ENCODE measurements at places on chromosomes 7 and 10.

DNA sequence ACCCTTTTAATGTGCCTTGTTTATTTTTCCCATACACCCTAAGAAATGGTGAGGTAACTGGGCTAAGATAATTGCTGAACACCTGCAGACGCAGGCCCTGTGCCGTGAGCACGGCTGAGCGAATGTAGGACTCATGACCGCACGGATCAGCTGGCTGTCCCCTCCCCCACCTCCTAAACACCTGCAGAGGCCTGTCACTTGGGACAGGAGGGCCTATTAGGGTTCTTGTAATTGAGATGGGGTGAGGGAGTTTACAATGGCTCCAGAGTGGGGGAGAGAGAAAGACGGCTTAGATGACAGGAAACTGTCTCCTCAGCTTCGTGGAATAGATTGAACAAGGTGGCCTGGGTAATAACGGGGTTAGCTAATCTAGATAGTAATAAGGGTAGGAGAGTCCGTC, 291.7 kb upstream of the HABP2 start:
- no peak for DNase-seq

DNA sequence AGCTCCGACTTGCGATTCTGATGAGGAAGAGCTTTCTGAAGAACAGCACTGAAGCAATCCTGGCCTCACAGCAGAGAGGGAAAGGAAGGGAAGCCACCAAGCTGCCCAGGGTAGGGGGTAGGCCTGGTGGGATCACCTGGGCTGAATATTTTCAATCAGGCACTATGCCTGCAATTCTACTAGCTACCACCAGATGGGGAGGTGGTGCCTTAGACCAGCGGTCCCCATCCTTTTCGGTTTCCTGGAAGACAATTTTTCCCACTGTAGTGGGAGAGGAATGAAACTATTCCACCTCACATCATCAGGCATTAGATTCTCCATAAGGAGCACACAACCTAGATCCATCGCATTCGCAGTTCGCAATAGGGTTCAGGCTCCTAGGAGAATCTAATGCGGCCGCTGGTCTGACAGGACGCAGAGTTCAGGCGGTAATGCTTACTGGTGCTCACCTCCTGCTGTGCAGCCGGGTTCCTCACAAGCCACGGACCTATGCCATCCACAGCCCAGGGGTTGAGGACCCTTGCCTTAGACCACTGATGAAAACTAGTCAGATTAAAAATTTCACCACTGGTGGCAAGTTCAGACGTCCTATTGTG, 2.7 kb downstream of the LRRC20 start:
- DNase-seq, result no peak

DNA sequence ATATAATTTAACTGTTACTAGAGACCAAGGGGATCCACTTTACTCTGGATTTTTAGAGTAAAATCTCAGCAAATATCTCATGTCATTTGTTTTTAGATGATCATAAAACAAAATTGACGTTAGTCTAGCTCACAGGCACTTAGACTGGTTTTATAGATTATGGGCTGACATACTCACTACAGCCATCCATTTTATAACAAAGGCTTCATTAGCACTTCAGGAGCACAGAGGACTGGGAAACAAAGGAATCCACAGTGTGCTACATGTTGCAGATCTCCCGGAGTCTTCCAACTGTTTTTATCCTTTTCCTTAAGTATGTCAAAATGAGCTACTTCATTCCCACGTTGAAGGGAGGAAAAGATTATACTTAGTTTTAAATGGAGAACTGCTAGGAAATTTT, 15.9 kb upstream of the SCRN1 start:
- no peak for DNase-seq

DNA sequence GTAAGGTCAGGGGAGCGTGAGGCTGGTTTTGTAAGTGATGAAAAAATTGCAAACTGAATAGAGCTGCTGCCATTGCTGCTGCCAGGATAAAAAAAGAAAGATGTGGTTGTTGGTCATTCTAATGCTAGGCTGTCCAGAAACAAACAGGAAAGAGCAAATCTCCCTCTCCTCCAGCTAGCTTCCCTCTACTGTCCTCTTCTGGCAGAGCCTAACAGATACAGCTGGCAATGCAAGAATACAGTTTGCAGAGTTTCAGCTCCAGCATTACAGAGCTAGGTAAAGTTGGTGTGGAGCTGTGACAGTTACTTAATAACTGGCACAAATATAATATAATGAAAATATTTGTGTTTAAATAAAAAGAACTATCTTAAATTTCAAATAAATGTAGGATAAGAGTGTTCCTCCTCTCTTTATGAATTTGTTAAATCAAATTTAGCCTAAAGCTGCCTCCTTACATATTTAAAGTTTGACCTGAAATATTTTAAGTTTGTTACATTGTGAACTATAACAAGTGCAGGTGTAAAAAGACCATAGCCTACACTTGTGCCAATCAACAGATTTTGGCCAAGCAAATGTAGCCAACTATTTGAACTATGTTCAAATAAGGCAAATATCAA, 407.7 kb downstream of the SH2D4B start:
- DNase-seq, result no peak

Measured in stimulated activated CD4-positive, alpha-beta T cell treated with anti-CD3 and anti-CD28 coated beads, Interleukin-12 subunit alpha, Interleukin-12 subunit beta, amount 100 ng/mL, for 24 hours (primary cell).